ENCODE measurements at places on chromosomes 4 and X. TPM values are rescaled to one million over a fixed set of nuclear protein-coding genes. Genes with fewer than 3 reads are reported as not detected.

RAB39B gene
- polyA plus RNA-seq, result 1.1 TPM

LPAR4 gene
- not detected for polyA plus RNA-seq

CAPN6 gene
- polyA plus RNA-seq, result not detected

ADGRG4 gene
- polyA plus RNA-seq, result not detected

DCAF12L2 gene
- polyA plus RNA-seq, result not detected

TXK gene
- not detected for polyA plus RNA-seq

KLB gene
- polyA plus RNA-seq, result not detected

GAGE12H gene
- not detected for polyA plus RNA-seq

DUX4 gene
- not detected for polyA plus RNA-seq

DNA sequence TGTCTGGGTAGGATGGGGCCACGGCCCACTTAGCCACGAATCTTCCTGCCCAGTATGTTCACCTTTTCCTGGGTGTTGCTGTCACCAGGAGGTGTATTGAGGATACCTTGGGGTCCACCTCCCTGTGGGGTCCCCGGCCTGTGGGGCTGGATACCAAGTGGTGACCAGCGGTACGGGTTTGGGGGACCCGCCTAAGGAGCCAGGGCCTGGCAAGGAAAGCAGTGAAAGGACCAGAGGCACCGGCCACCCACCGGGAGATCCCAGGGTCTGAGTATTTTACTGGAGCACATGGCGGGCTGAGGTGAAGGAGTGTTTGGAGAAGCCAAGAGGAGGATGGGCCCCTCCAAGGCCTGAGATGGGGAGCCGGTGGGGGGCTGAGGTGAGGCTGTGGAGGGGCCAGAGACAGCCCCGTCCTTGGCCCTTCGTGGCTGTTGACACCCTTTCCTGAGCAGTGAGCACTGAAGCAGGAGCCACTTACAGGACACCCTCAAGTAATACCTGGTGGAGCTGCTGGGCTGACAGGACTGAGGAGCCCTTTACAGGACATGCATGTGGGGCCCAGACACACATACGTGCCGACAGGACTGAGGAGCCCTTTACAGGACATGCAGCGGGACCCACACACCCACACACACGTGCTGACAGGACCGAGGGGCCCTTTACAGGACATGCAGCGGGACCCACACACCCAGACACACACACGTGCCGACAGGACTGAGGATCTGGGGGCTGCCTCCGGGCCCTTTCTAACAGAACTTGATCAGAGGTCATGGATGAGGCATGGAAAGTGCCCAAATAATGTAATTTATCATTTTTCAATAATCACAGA is 38.4 kb downstream of the TMEM271 start:
- no peak for DNase-seq

- no peak for DNase-seq
Measured at GRCh38 chrX:13620207-13620606, 32.7 kb upstream of the TCEANC start.

DNA sequence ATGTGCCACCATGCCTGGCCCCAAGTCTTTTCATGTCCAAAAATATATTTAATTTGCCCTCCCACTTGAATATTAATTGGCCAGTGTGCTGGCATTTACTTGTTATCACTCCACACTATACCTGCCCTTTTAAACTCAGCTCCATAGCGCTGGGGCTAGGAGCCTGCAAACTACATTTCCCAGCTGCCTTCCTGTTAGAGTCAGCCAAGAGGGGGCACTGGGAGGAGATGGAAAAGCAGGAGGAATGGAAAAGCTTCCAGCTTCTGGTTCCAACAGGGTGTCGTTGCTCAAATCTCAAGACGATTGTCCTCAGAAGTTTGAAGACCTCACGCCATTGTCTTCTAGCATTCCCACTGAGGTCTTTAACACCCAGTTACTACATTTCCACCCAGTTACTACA is 315.5 kb downstream of the BCOR start:
- DNase-seq, result no peak

GRCh38 chr4:184475096-184475461 is 729 bp upstream of the IRF2 start:
- DNase-seq, result peak; percentile 79

DNA sequence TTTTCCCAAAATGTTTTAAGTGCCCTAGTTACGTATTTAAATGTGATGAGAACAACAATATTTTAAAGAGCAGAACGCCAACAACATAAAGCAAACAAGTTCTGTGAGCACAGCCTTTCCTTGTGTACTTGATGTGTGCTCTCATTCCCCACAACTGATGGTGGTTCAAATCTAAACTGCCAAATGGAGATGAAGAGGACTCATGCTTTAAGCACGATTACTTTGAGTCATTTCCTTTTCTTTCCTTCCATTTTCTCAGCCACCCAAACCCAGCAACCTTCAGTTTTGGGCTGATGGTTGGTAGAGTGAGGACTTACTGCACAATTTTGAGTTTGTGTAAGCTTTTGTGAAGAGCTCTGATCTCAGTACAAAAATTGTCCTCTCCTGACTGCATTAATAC is 1.7 kb downstream of the NSD2 start:
- peak; percentile 87 for DNase-seq

DNA sequence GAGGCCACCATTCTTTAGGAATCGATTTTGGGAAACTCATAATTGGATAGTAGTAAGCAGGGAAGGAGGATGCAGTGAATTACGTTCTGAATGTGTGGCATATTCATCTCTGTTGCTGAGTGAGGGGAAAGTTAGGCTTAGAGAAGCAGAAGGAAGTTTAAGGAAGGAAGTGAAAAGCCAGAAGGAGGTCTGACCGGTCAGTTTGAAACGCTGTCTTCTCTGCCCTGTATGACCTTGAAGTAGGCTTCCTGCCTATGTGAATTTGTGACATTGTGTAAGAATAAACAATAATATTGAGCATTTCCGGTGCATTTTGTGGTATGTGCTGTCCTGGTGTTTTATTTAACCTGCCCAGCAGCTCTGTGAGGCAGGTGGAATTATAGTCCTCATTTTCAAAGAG is 67.3 kb downstream of the PDLIM5 start:
- no peak for DNase-seq

GRCh38 chr4:93216646-93217045 is 611.9 kb upstream of the ATOH1 start:
- DNase-seq, result no peak

DNA sequence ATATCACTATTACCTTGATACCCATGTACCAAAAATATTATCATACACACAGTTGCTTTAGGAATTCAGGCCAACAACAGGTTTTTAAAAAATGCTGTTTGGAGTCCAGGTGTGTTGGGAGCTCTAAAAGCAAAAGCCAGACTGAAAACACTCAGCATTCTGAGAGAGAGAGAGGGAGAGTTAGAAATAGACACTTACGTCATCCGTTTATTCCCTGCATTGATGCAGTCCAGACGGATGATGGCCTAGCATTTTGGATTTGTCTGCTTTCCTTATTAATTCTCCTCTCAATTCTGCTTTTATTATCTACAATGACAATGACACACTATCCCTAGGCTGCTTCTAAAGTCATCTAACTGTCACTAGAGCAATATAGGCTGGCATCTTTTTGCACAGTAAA is 358.3 kb upstream of the BOD1L1 start:
- DNase-seq, result no peak

DNA sequence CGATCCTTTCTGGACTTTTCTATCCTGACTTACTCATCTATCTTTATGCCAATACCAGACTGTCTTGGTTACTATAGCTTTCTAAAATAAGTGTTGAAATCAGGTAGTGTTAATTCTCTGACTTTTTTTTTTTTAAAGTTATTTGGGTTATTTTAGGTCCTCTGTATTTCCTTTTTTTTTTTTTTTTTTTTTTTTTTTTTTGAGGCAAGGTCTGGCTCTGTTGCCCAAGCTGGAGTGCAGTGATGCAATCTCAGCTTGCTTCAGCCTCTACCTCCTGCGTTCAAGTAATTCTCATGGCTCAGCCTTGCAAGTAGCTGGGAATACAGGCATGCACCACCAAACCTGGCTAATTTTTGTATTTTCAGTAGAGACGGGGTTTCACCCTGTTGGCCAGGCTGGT is 2.8 kb upstream of the NELFA start:
- DNase-seq, result no peak

DNA sequence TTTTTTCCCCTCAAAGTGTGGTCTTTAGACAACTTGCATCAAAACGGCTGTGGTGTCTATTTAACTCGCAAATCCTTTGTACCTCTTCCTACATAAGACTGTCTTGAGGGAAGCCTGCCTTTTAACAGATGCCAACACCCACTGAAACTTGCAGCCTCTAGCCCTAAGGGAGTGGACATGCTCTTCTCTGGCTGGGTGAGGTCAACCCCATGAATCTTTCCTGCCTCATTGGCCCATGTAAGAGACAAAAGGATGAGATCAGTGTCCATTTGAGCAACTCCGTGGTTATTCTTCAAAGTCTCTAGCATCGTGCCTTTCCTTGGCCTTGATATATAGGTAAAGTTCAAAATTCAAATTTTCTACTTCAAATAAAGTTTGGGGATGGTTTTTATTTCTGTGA is 134.7 kb downstream of the SHROOM3 start:
- no peak for DNase-seq

DNA sequence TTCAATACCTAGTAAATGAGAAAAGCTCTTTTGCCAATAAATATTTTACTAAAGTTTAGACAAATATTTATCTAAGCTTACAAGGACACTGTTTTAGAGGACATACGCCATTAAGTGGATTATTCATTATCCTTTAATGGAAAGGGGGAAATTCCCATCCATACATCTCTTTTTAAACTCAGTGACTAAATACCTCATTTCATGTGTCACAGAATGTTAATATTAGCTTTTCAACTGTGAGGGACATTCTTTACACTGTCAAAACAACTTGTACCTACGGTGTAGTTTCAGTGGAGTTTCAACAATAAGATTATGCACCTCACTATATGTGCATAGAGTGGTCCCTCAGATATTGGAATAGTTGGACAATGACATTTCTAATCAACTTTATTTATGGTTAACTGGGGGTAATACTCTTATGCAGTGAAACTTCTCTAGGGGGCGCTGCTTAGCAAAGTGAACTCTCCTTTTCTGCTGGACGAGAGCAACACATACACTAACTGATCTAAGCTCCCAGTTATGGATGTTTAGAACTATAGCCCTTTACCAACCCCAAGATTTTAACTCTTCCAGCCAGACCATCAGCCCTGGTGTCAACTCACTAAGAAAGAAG is 9.7 kb downstream of the HS6ST2 start:
- DNase-seq, result peak; percentile 2

- DNase-seq, result no peak
Measured at GRCh38 chr4:186687265-186687664, 36.4 kb downstream of the FAT1 start.

GRCh38 chr4:47837094-47837907 is 566 bp downstream of the CORIN start:
- DNase-seq, result peak; percentile 50

DNA sequence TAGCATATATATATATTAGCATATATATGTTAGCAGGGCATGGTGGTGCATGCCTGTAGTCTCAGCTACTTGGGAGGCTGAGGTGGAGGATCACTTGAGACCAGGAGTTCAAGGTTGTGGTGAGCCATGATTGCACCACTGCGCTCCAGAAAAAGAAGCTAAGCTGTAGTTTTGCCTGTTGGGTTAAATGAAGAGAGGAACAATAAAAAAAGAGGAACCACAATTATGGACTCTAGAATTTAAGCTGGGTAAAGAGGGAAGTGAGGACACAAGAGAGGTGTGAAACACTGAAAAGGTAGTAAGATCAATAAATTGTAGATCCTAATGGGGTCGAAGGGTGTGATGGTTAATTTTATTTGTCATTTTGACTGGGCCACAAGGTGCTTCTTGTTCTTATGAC is 40.5 kb upstream of the HSD17B10 start:
- no peak for DNase-seq

DNA sequence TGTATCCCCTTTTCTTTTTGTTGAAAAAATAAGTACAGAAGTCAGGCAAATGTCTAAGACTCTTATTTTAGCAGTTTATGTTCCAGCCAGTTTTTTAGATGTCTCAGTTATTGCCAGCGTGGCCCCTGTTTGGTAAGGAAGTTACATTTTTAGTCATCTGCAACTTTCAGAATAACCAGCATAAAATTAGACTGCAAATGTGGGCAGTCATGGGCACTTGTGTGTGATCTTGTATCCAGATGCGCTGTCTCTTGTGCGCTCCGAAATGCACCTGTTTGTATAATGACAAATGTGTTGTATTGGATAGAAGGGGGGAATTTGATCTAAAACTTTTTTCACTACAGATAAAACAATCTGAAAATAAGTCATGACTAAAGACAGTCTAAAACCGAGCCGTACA is 44.3 kb upstream of the CLCN4 start:
- DNase-seq, result no peak
